RPMI7951 (cell line): ENCODE measurements at places on chromosomes 3 and 15. TPM values are rescaled to one million over a fixed set of nuclear protein-coding genes. Genes with fewer than 3 reads are reported as not detected.

SGO1 gene
- total RNA-seq: 26.0 and 33.8 TPM in 2 replicates

FETUB gene
- total RNA-seq: not detected in 2 replicates

TNNC1 gene
- total RNA-seq: not detected in 2 replicates

IFT122 gene
- total RNA-seq: 17.9 and 20.5 TPM in 2 replicates

ARID3B gene
- total RNA-seq: 0.72 and 1.2 TPM in 2 replicates

EXD1 gene
- total RNA-seq: not detected in 2 replicates
